D341Med (cell line): ENCODE measurements at places on chromosomes 3 and 15.

DNA sequence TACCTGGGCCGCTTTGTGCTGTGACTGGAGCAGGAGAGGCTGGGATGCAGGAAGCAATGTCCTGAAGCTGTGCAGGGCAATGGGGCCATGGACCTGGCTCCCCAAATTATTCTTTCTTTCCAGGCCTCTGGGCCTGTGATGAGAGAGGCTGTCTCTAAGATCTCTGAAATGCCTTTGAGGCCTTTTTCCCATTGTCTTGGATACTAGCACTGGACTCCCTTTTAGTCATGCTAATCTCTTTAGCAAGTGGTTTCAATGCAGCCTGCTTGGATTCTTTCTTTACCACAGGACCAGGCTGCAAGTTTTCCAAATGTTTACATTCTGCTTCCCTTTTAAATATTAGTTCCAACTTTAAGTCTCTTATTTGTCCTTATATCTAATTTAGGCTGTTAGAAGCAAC is 64.8 kb upstream of the SGO1 start:
- no peak for DNase-seq

DNA sequence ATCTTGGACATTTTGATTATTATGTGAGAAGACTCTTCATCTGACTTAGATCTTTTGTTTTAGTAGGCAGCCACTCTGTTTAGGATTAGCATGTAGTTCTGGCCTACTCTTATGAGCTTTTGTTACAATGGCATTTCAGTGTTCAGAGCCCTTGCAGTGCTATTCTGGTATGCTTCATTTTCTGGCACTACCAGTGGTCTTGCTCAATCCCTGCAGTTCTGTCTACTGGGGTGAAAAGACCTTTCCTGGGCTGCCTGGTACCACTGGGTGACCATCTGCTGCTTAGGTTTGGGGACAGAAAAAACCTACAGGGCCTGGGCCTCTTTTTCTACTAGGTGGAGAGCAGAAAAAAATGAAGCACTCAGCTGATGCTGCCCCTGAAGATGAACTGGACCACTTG is 42.5 kb downstream of the IL16 start:
- DNase-seq: no peak

- no peak for DNase-seq
Observed at GRCh38 chr3:27449530-27450150, 34.5 kb downstream of the SLC4A7 start.

DNA sequence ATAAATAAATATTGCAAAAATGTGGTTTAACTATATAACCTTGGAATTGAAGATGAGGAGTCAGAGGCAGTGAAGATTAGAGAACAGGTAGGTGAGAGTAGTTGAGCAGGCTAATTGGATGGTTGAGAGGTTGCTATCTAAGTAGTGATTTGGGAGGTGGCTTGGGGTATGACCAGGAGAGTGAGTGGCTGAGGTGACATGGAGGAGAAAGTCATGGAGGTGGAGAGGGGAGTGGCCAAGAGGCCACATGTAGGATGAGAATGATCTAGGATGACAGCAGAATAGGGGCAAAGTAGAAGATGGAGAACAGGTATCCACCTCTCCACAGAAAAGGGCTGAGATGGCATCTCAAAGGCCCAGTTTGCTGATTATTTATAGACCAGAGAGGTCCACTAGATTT is 10.5 kb upstream of the RLBP1 start:
- no peak for DNase-seq
